ENCODE measurements at places on chromosomes 12 and 14.

- DNase-seq, result no peak
Observed at GRCh38 chr12:4943067-4943937, 33.6 kb downstream of the KCNA1 start.

- no peak for DNase-seq
Observed at GRCh38 chr12:28770322-28770721, 378.8 kb upstream of the FAR2 start.

GRCh38 chr12:50991291-50991690 is 34.9 kb downstream of the SLC11A2 start:
- DNase-seq, result no peak

GRCh38 chr12:1377681-1378080 is 216.7 kb downstream of the FBXL14 start:
- DNase-seq, result no peak

GRCh38 chr12:5624486-5625272 is 192.8 kb downstream of the NTF3 start:
- DNase-seq, result no peak

DNA sequence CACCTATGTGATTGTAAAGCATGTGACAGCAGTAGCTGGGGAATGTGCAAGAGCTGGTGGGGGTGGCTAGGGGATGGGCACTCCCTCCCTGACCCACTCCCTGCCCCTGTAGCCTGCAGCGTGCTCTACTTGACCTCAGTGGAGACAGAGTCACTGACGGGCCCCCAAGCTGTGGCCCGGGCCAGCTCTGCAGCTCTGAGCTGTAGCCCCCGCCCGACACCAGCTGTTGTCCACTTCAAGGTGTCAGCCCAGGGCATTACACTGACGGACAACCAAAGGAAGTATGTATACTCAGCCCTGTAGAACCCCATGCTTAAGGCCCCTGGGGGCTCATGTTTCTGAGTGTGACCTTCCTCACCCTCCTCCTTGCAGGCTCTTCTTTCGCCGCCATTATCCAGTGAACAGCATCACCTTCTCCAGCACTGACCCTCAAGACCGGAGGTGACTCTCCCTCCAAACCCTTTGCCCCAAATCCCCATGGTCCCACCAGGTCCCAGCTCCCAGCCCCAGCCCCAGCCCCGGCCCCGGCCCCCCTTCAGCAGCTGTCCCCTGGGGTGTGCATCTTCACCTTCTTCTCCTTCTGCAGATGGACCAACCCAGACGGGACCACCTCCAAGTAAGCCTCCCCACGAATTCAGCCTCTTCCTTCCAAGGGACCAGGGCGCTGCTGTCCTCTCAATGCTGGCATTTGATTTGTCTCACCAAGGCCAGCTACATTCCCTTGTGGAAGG is 13.3 kb downstream of the TNS2 start:
- DNase-seq, result no peak

DNA sequence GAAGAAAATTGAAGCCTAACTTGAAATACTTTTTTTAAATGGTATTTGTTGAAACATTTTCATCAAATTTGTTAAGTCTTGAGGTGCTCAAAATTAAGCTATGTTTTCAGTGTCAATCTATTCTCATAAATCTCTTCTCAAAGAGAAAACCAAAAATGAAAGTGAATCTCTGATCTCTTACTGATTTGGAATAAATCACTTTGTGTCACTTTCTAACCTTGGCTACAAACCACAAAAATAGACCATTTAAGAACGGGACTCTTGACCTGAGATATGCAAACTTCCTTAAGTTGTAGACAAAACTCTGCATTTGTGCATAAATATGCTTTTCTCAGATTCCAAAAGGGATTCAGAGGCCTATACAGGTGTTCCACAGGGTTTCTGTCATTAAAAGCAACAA is 192.9 kb downstream of the SEC23A start:
- no peak for DNase-seq

- no peak for DNase-seq
Observed at GRCh38 chr12:92556637-92557421, 146.0 kb upstream of the PLEKHG7 start.

DNA sequence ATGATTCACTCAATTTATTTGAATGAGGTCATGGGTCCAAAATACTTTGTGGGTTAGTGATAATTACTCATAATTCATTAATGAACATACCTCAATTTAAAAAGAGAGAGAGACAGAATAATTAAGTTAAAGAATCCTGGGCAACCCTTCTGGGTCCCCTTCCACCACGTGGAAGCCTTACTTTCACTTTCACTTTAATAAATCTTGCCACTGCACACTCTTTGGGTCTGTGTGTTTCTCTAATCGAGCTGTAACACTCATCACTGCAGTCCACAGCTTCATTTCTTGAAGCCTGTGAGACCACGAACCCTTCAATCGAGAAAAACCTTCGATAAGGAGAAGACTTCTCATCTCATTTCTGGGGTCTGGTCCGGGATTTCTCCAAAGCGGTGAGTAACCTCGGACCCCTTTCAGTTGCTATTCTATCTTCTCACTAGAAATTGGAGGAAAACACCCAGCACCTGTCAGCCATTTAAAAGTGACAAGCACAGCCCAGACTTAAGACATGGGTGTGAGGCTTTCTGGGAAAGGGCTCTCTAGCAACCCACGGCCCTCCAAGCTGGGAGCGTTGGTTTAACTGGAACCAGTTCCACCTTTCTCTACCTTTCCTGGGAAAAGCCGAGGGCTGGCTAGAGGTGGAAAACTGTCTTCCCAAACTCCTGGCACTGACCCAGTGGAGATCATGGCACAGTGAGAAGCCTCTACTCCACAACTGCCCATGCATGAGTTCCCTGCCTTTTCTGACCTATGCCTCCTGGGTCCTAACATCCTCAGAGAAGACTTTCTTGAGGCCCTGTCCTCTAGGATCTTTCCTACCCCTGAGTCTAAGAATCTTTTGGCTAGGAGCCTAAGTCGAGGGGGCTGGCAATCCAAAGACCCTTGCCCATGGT is 148.8 kb upstream of the ATF7IP start:
- no peak for DNase-seq

DNA sequence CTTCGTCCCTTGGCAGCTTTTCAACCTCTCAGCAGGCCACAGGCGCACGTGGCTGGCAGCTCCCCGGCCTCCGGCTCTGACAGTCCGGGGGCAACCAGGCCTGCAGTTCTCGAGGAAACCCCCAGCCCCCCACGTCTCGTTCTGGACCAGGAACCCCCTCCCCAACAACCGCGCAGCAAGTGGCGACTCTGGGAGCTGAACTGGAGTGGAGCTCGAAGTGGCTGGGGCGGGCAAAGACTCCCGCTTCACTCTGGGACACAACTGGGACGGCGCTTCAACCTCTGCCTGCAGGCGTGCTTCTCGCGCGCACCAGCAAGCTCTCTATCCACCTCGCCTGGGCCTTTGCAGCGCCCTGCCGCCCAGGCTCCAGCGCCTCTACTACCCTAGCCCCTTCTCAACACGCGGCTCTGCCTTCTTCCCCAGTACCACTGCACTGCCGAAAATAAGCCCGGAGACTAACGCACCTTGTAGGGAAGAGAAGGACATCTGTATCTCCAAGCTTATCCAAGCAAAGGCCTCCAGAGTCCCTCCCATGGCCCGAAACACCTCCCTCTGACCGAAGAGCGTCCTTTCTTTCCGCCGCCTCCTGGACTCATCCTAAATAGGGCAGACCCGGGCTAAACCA is 2.4 kb upstream of the NKX2-1 start:
- no peak for DNase-seq

GRCh38 chr14:72595152-72595862 is 298.6 kb downstream of the DPF3 start:
- DNase-seq, result no peak

DNA sequence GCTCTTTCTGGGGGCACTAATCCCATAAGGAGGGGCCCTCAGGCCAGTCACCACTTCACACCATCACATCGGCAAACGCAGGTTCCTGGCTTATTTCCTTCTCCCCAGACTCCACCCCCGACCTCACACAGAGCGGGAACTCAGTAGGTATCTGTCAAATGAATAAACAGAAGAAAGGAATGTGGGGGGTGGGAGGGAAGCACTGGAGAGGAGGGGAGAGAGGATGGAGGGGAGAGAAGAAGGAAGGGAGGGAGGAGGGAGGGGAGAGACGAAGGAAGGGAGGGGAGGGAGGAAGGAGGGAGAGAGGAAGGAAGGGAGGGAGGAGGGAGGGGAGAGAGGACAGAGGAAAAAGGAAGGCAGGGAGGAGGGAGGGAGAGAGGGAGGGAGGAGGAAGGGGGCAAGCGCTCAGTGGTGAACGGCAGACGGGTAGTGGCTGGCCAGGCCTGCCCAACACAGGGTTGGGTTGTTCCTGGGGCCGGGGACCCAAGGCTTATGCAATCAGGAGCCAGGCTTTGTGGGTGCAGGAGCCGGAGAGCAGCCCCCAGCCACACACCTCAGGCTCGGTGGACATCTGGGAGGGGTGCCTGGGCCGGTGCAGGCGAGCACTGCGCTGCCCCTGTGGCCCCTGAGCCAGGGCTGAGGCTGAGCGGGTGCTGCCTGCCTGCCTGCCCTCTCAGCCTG is 52.6 kb upstream of the FBRSL1 start:
- no peak for DNase-seq

GRCh38 chr12:113852695-113853490 is 113.2 kb downstream of the RBM19 start:
- peak; percentile 95 for DNase-seq

DNA sequence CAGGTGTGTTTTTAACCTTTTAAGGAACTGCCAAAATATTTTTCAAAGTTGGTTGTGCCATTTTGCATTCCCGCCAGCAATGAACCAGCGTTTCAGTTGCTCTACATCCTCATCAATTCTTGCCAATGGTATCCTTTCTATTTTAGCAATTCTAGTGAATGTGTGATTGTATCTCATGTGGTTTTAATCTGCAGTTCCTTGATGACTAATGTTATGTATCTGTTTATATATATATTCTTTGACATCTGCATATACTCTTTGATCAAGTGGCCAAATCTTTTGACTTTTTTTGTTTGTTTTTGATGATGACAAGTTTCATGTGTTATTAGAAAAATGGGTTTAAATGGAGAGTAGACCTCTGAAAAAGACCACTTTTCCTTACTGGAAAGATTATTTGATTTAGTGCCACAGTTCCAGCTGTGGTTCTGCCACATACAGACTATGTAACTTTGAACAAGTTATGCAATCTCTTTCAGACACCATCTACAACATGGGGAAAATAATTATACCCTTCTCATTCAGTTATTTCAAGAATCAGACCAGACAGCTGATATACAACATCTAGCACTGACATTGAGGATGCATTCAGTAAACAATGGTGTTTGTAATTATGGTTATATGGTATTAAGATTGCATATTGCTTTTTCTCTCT is 146.3 kb upstream of the CNOT2 start:
- no peak for DNase-seq

GRCh38 chr14:63510538-63510937 is 32.6 kb downstream of the PPP2R5E start:
- DNase-seq, result no peak

- peak; percentile 8 for DNase-seq
Observed at GRCh38 chr12:92362785-92363184, 217.1 kb upstream of the BTG1 start.

DNA sequence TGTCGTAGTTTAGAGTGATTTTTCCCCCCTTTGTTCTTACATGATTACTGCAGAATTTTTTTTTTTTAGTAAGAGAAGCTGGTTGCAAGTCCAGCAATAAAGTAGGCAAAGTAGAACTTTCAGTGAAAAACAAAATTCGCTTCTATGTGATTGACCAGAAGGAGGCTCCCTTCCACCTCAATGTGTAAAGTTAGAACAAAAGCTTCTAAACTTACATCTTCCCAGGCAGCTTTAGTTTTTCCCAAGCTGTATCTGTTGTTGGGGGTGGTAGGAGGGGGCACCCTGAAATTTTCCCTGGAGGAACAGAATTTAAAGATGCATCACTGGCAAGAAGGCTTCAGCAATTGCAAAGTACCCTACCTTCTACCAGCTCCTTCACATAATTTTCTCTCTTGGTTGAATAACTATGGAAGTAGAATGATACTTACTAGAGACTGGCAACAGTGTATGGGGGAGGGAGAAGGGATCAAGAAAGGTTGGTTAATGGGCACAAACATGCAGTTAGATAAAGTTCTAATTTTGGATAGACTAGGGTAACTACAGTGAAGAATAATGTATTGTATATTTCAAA is 87.3 kb upstream of the E2F7 start:
- no peak for DNase-seq

DNA sequence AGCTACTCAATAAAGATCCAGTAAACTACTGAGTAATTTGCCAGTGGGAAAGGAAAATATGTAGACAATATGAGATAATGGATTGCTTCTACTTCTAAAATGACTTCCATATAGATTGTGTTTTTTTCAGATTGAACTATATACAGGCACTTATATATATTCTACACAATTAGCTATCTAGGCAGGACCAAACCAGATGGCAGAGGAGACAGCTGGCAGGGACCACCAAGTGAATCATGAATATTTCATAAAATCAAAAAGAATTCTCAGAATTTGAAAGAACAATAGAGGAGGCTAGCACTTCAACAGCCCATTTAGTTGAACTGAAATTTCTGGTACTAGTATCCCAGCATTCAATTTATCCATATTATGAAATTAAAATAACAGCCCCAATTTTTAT is 338.0 kb upstream of the RPL10L start:
- DNase-seq, result no peak

GRCh38 chr12:108240027-108240785 is 98.9 kb downstream of the CMKLR1 start:
- no peak for DNase-seq

DNA sequence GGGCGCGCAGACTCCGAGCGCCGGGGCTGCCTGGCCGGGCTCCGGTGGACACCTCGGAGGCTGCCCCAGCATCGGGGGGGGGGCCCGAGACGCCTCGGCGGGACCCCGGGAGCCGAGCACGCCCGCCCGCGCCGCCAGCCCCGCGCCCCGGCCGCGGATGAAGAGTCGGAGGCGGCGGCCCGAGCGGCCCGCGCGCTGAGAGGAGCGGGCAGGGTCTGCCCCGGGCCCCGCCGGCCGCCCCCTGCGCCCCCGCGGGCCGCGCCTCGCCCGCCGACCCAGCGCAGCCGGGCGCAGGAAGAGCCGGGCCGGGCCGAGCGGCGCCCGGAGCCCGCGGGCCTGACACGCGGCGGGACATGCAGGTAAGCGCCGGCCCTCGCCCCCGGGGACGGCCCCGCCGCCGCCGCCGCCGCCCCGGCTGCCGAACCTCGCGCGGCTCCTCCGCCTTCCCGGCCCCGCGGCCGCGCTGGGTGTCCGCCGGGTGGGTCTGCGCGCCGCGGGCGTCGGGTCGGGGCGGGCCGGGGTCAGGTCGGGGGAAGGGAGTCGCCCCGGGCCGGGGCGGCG is 63.7 kb downstream of the FBXL14 start:
- no peak for DNase-seq

- peak; percentile 24 for DNase-seq
Observed at GRCh38 chr12:122980183-122981035, at the start of gene ARL6IP4. ARL6IP4 (plus strand) TSS chr12:122980681; CDS start chr12:122981140, 459 bp downstream.

Measured in NCI-H2029 (cell line).